ENCODE measurements at places on chromosomes 6 and 20.

- DNase-seq = no peak
These were observed at the start of gene CPNE5 for GRCh38 chr6:36838896-36839748. TSS of gene CPNE5 (minus strand) at chr6:36839444. CDS start at chr6:36839377, 67 bp downstream.

DNA sequence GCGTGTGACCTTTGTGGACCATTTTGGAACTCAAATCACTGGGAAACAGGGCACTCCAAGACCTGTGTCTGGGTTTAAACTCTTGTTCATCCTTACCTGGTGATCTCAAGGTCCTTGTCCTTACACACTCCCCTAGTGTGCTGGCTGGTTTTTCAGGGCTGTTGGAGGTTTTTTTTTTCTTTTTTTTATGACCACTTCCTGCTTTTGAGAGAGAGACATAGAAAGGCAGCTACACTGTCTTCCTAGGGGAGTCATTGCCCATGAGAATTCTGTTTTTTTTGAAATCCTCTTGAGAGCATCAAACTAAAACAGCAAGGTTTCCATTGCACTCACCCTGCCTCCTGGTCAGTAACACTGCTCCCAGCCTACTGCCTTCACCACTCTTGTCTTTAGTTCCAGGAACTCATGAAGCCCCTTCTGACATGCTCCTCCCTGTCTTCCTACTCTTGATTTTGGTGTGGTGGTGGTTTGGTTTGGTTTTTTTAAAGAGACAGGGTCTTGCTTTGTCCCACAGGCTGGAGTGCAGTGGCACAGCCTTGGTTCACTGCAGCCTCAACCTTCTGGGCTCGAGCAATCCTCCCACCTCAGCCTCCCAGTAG, 28.6 kb downstream of the PRPH2 start:
- no peak for DNase-seq

GRCh38 chr20:32366380-32366779, 8.2 kb downstream of the ASXL1 start:
- no peak for DNase-seq

DNA sequence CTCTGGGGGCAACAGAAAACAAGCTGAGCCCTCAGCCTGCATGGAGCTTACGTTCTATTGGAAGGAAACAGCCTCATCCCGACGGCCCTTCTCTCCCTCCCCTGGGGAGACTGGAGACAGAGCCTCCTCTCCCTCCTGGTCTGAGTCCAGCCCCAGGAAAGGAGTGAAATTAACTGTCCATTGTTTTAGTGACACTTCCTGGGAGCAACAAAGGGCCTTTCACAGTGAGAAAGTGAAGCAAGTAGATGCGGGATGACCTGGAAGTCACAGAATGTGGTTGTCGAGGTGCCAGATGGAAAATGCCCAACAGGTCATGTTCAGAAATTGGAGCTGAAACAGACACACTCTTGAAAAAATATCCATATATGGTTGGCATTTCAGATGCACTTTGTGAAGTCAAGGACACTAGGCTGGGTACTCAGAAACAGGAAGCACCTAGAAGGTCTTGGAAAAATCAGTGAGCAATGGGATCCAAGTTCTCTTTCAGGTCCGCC, 77.8 kb downstream of the TFAP2C start:
- no peak for DNase-seq

GRCh38 chr6:107633680-107634323, 143.9 kb downstream of the SOBP start:
- DNase-seq = no peak

GRCh38 chr6:8017276-8017701, 46.9 kb downstream of the BLOC1S5 start:
- DNase-seq = no peak

DNA sequence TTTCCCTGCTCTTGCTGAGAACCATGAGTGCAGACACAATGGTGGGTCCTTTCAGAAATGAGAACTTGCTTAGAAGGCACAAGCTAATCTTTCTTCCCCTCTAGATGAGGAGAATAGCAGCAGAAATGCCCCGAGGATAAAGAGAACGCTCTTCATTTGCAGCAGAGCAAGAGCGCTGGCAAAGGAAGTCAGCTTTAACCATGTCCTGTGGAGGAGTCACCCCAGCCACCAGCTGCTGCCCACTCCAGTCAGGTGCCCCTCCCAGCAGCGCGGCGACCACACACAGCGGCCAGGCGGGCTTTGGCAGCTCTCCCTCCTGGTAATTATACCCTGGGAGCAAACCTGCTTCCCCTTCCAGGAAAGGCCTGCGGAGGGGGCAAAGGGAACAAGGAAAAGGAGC, 42.4 kb upstream of the EMILIN3 start:
- DNase-seq = no peak
